ENCODE measurements at places on chromosomes 12 and 14.

- DNase-seq: no peak
Observed at GRCh38 chr14:39860596-39861228, 428.5 kb upstream of the FBXO33 start.

DNA sequence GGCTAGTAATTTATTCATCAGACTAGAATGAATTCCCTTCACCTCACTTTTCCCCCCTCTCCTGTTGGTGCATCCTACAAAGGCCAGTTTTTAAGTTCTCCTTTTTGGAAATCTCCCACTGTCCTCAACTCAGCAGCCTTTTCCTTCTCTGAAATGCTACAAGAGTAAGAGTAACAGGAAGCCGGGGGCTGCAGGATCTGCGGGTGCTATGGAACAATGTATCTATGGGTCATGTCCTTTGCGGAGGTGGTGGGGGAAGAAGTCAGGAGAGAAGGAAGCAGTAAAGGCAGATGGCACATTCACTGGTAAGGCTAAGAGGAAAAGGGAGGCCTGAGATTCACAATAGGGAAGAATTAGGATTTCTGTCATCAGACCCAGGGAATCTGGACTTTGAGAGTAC, 22.2 kb upstream of the TESC start:
- no peak for DNase-seq

GRCh38 chr14:86296173-86296572, 766.2 kb downstream of the FLRT2 start:
- no peak for DNase-seq

DNA sequence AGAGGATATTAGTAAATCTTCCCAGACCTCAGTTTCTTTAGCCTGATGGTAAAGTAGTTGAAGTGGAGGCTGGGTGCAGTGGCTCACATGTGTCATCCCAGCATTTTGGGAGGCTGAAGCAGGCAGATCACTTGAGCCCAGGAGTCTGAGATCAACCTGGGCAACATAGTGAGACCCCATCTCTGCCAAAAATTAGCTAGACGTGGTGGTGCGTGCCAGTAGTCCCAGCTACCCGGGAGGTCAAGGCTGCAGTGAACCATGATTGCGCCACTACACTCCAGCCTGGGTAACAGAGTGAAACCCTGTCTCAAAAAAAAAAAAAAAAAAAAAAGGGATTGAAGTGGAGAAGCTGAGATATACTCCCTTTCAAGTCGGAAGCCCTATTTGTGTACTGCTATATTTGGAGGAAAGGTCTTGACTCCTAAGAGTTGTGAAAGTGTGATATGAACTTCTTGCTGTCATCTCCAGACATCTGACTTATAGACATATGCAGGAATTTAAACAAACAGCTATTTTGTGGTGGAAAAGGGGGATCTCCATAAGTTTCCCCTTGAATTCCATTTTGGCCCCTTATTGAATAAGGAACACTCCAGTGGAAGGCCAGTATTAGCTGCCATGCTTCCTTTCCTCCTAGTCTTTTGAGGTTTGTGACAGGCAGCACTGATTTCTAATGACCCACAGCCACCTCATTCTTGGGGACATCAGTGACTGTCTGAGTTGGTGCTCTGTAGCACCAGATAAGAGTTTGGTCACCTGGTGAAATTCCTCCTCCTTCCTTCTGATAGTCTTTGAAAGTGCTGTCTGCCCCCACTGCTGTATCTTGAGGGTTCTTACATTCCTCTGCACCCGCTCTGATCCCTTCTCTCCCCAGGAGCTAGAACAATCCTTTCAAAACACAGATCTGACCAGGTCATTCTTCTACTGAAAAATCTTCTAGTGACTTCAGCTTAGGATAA, 7.4 kb downstream of the ELK3 start:
- no peak for DNase-seq

- no peak for DNase-seq
Observed at GRCh38 chr12:53735-54730, 12.5 kb upstream of the IQSEC3 start.

- DNase-seq: no peak
Observed at GRCh38 chr14:92542766-92543554, 29.4 kb downstream of the RIN3 start.

DNA sequence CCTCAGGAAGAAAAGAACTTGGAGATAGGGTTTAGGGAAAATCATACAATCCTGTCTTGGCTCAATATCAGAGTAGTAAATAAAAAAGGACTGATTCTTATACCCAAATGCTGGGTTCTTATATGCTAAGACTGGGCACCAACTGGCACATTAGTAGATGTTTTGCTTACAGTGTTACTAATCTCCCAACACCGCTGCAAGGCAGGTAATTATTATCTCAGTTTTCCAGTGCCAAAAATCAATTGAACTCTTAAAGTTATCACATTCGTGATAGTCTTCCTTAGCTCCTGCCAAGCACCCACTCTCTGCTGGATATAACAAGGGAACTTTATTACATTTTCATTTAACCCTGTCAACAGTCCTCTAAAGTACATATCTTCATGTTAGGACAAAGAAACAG, 25.0 kb upstream of the HIGD1C start:
- DNase-seq: no peak

GRCh38 chr14:40374221-40374620, 942.0 kb upstream of the FBXO33 start:
- DNase-seq: no peak

DNA sequence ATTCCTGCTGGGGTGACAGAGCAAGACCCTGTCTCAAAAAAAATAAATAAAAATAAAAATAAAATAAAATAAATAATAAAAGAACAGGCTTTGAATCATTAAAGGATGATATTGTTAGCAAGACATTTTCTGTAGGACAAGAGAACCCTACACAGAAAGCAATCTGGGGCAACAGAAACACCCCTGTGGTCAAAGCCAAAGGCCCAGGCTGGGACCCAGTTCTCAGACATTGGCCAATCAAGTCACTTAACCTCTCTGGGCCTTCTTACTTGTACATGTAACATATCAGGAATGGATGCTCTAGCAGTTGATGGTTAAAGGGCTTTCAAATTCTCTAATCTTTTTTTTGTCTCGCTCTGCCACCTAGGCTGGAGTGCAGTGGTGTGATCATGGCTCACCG, 35.5 kb upstream of the TESC start:
- DNase-seq: no peak

GRCh38 chr12:52126050-52126604, 46.6 kb downstream of the SMIM41 start:
- DNase-seq: peak; percentile 53

- no peak for DNase-seq
Observed at GRCh38 chr12:131459773-131460365, 251.0 kb upstream of the SFSWAP start.

GRCh38 chr14:66507181-66507721, 696 bp upstream of the GPHN start:
- no peak for DNase-seq

- DNase-seq: no peak
Observed at GRCh38 chr12:104448451-104448850, 8.3 kb upstream of the CHST11 start.

DNA sequence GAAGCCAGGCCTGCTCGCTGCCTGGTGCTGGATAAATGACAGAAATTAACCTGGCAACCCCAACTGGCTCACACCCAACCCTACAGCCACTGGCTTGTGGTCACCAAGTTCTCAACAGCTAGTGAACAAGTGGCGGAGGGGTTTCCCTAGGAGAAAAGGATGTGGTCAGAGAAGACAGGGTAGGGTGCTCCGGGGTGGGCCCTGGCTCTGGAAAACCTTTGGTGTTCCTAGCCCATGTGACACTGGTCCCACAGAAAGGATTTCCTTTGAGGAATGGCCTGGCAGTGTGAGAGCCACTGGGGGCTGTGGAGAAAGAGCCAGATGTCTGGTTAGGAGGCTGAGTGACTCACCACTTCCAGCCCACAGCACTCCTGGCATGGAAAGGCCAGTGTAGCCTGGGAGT, 8.7 kb downstream of the SYNE3 start:
- DNase-seq: no peak

Measured in breast epithelium (tissue), 4 donors.